ENCODE measurements at places on chromosomes 5 and 9.

DNA sequence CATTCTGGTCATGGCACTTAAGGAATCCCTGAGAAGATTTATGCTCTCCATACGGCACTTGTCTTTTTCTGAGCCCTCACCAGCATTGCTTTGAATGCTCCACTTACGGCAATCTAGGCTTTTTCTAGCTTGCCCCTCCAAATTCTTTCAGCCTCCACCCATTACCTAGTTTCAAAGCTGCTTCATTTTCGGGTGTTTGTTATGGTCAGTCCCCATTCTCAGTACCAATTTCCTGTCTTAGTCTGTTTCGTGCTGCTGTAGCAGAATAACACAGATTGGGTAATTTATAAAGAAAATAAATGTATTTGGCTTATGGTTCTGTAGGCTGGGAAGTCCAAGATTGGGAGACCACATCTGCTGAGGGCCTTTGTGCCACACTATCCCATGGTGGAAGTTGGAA, 42.0 kb downstream of the ARHGEF28 start:
- no peak for DNase-seq

GRCh38 chr9:137115394-137116026, 977 bp upstream of the DPP7 start:
- no peak for DNase-seq

- no peak for DNase-seq
Measured at GRCh38 chr5:152397581-152397980, 7.5 kb downstream of the NMUR2 start.

GRCh38 chr5:110038297-110038997, 348.7 kb downstream of the MAN2A1 start:
- no peak for DNase-seq

GRCh38 chr9:93316726-93317494, 133.0 kb downstream of the WNK2 start:
- DNase-seq: no peak

- peak; percentile 33 for DNase-seq
Measured at GRCh38 chr9:77435688-77436087, 212.4 kb downstream of the GNA14 start.

DNA sequence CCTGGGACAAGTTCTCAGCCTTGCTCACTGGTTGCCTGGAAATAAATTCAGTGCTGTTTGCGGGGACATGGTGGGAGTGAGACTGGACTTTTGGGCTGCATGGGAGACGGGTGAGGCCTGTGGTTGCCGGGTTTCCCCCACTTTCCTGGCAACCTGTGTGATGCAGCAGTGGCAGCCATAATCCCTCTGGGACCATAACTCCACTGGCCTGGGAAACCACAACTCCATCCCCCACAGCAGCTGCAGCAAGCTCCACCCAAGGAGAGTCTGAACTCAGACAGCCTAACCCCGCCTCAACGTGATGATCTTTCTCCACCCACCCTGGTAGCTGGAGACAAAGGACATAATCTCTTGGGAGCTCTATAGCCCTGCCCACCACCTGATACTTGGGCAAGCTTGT, 349.9 kb downstream of the PIK3R1 start:
- DNase-seq: peak; percentile 84

- DNase-seq: no peak
Measured at GRCh38 chr5:62643556-62644451, 65.2 kb downstream of the LRRC70 start.

- DNase-seq: no peak
Measured at GRCh38 chr5:134097211-134097749, 17.2 kb upstream of the TCF7 start.

- no peak for DNase-seq
Measured at GRCh38 chr9:107216329-107216728, 66.8 kb upstream of the RAD23B start.

DNA sequence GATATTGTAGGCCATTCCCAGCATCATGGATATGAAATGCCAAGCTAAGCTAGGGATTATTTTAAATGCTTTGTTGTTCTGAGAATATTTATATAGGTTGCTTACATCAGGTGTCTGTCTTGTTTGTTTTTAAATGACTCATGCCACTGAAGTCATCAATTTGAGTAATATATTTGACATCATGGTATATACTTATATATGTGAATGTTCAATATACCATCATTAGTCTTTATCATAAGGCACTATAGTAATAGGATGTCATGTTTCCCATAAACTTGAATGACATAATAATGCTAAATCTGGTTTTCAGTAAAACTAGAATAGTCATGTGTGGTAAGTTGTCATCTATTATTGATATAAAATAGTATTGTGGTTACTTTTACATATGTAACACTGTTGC, 13.1 kb downstream of the C9orf85 start:
- no peak for DNase-seq

DNA sequence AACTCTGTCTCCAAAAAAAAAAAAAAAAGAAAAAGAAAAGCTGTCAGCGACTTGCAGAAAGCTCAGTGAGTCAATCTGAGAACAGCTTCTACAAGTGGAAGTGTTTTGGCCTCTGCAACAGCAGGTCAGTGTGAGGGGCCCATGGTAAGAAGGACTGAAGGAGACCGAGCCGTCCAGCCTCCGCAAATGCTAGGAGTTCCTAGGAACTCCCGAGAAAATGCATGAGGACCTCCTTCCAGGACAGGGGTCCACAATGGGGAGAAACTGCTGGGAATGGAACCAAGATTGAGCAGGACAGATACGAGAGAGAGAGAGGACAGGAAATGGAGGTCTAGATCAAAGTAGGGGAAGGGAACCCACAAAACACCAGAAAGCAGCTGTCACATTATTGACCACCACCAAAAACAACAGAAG, 180.5 kb downstream of the CRB2 start:
- no peak for DNase-seq

- no peak for DNase-seq
Measured at GRCh38 chr9:107360098-107360497, 77.0 kb downstream of the RAD23B start.

DNA sequence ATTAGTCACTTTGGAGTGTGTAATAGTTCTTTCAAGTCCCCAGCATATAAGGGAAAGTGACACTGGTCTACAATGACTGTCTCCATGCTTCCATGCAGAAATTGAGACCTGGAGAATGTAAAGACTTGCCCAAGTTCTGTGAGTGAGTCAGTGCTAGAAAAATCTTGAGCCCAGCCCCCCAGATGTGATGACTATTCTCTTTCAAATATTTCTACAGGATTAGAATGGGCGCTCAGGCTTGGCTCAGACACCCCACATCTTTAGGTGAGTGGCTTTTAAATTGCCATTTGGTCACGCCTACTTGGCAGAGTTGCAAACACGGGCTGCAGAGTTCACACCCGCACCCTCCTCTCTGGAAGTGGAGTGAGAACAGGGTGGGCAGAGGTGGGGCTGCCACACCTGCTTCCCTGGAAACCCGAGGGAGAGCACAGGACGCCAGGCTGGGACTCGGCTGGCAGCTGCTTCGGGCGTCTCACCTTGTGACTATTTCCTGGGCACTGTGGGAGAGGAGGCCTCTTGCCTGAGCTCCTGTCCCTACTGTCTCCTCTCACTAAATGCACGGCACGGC, 37.6 kb downstream of the ROPN1L start:
- DNase-seq: no peak

DNA sequence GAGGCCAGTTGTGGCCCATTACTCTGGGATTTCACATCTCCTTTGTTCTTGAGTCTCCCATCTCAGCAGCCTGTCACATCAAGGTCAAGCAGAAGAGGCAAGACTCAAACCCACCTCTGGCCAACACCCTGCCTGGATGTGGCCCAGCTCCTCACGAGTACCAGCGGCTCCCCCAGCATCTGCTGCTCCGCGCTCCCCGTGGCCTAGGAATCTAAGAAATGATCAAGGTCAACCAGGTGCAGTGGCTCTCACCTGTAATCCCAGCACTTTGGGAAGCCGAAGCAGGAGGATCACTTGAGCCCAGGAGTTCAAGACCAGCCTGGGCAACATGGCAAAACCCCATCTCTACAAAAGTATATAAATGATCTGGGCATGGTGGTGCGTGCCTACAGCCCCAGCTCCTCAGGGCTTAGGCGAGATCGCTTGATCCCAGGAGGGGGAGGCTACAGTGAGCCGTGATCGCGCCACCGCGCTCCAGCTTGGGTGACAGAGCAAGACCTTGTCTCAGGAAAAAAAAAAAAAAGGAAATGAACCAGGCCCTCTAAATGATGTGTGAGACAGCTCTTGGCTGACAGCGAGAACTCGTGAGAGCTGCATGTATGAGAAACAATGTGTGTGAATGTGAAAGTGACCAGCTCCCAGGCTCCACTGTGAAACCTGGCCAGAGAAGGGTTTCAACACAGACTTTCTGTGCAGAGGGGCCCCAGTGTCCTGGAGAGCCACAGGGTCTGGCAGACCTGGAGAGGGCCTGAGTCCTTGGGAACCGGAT, 61.6 kb upstream of the ANGPTL2 start:
- DNase-seq: no peak

GRCh38 chr5:56852228-56853000, 37.1 kb downstream of the MAP3K1 start:
- no peak for DNase-seq

- no peak for DNase-seq
Measured at GRCh38 chr9:78835928-78836450, 539.1 kb downstream of the PSAT1 start.

- no peak for DNase-seq
Measured at GRCh38 chr5:94661086-94661485, 42.6 kb downstream of the SLF1 start.

GRCh38 chr5:20050262-20050661, 62.3 kb upstream of the CDH18 start:
- DNase-seq: no peak

DNA sequence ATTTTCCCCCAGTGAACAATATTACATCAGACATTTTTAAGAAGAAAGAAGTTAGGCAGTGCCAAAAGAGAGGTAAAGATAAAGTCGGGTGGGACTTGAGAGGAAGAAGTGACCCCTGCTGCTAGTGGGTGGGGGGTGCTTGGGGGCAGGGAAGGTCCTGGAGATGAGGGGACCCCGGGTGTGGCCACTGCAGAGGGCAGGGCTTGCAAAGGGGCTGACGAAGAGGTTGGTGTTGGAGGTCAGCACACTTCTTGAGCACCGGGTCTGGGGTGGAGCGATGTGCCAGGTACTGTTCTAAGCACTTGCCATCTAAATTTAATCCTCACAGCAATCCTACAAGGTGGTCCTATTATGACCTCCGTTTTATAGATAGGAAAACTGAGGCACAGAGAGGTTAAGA, 62.0 kb downstream of the AMBP start:
- DNase-seq: no peak
